ENCODE measurements at places on chromosomes 13 and 19.

DNA sequence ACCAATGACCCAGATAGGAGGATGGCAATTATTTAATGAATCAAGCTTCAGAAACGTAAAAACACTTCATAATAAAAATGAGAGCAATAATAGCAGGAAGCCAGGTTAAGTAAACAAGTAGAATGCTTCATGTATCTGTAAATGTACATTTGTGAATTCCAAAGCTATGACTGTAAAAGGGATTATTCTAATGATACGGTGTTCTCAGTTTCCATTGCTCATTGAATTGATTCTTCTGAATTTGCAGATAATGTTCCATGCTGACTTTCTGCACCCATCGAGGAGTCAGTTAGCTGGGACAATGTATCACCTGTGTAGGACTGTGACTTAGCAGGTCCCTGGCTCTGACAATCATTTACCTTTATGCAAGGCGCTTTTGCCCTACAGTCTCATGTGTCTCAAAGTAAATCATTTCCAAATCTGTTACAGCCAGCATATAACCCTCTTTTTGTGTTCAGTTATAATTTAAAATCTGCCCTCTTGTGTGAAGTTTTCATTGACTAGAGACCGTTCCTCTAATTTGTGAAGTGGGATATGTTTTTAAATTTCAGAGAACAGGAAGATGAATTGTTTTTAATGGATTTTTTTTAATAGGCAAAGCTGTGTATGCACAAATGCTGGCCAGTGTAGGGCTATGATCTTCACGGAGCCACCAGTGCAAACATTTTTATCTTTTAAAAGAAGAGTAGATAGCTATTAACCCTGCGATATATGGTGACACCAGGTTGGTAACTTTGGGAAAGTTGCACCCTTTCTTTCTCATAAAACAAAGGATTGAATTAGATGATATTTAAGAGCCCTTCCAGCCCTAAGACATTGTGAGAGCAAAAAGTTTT, 267.1 kb downstream of the KLF5 start:
- DNase-seq, result no peak

GRCh38 chr13:39985071-39985470, 329.6 kb downstream of the COG6 start:
- DNase-seq, result no peak

DNA sequence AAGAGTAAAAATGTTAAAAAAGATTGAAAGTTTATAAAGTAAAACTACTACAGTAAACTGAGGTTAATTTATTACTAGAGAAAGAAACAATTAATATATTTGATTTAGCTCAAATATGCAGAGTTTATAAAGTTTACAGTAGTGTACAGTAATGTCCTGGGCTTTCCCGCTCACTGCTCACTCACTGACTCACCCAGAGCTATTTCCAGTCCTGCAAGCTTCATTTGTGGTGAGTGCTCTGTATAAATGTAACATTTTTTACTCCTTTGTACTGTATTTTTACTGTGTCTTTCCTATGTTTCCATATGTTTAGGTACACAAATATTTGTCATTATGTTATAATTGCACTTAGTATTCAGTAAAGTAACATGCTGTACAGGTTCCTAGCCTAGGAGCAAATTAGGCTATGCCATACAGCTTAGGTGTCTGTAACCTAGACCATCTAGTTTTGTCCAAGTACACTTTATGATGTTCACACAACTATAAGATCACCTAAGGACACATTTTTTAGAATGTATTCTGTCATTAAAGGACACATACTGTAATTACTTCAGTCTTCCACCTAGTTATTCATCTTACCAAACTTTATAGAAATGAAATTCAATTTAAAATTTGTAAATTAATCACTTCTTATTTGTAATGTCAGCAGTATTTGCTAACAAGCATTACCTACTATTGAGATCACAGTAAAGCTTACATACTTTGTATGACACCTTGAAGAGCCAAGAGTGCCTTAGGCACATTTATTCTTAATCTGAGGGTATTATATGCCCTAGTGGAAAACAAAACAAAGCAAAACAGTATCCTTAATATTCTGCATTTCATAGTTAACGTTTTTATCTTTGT, 683.4 kb downstream of the PCDH9 start:
- no peak for DNase-seq

DNA sequence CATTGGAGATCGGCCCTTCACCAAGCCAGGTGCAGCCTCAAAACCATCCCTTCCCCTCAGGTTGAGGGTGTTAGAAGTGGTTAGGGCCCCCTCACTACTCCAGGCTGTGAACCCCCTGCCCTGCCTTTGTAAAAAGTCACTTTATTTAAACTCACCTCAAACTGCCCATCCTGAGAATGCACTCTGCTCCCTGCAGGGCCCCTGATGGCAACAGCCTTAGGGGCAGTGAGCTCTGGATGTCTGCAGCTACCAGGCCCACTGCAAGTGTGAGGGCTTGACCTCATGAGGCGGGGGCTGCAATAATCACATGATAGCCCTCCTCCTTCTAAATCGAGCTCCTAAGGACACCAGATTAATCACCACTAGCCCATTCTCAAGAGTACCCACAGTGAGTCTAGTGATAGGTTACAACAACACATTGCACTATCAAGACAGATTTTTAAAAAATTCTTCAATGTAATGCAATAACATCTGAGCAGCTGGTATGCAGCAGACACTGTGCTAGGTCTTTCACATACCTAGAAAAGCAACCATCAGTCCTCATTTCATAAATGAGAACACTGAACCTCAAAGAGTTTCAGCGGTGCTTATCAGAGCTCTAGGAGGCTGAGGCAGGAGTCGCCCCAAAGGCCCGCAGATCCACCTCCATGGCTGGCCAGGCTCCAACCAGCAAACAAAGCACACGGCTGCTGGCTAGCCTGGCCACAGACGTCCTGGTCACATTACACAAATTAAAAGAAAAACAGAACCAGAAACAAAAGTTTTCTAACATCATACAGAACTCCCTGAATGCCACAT, 26.0 kb downstream of the SLC7A1 start:
- DNase-seq, result no peak

GRCh38 chr19:47056411-47056810, 8.0 kb upstream of the TMEM160 start:
- DNase-seq, result no peak

DNA sequence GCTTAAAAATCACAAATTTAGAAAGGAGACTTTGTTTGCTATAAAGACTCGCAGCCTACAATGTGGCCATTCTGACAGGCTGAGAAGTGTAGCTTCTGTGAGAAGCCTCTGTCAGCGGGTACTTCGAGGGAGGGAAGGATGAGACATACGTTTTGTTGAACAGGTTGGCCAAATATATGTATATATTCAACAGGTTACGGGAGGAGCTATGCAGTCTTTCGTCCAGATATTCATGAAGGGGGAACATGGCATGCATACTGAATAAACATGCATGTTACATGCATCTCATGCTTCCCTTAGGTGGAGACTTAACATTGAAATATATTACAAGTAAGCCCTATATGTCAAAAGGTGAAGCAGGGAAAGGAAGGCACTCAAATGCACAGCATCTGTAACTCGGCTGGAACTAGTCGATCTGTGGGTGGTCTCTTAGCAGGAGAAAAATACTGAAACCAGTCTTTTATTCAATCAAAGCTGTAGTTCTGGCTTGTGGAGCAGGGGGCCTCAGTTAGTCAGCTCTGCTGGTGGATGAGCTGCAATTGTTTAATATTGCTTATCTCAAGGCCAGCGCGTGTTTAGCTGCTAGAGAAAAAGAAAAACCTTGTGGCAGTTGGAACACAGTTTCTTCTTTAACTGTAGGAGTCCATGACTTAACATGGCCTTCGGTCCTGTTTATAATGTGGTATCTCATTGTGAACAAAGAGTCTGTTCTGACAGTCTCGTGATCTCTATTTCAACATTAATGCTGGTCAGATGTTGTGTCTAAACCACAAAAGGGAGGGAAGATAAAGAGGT, 94.3 kb downstream of the FAM216B start:
- no peak for DNase-seq

DNA sequence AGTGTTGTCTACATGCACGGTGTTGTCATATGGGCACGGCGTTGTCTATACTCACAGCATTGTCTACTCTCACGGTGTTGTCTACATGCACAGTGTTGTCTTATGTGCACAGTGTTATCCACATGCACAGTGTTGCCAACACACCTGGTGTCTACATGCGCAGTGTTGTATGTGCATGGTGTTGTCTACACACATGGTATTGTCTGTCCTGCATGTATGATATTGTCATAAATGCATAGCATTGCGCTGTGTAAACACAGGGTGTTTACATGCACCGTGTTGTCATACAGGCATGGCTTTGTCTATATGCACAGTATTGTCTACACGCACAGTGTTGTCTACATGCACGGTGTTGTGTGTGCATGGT, 6.8 kb downstream of the ADPRHL1 start:
- DNase-seq, result no peak

- no peak for DNase-seq
Measured at GRCh38 chr13:112627161-112627560, 39.2 kb upstream of the TUBGCP3 start.

- DNase-seq, result no peak
Measured at GRCh38 chr19:14088634-14089411, 1.7 kb downstream of the SAMD1 start.

DNA sequence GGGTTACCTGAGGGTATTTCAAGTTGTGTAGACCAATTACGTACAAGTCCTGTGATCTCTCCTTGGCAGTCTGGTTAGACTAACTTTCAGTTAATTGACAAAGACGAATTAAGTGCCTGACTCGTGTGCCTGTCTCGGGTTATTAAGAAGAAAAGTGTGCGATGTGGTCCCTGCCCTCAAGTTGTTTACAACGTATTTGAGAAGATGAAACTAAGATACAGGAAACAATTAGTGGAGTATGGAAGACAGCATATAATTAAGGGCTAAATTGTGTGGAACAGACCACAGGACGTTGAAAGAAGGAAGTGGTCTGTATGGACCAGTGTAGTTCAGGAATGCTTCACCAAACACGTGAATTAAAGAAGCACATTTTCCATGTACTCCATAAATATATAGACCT, 49.2 kb downstream of the KLF5 start:
- DNase-seq, result no peak

DNA sequence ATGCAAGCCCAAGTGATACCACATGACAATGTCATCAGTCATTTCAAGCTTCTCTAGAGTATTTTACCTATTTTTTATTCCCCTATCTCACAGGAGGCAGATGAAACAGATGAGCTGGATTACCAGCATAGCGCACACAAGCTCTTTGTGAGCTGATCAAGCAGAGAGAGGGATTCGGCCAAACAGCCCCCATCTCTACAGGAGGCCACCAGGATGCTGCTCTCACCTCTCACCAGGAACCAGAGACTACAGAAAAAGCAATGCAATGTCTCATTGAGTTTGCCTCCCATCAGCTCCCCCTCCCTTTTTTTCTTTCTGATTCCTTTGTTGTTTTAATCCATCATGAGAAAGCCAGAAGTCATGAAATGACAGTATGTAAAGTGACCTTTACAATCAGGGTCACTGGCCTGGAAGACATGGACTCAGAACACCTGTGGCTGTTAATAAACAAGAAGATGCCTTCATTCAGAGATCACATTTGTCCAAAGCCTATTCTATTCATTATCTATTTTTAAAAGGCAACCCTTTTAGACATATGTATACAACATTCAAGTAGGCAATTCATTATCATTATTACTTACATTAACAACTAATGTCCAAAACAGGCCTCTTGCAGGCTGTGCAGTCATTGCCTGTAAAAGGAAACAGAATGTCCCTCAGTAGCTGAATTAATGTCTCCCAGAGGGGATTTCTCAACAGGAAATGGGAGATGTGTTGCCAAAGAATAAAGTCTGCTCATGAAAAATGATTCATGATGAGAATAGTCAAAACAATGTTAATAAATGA, 656.6 kb downstream of the TBC1D4 start:
- no peak for DNase-seq

- no peak for DNase-seq
Measured at GRCh38 chr13:80336776-80337287, 4.1 kb downstream of the SPRY2 start.

- no peak for DNase-seq
Measured at GRCh38 chr13:58630794-58631193, 999.2 kb downstream of the PCDH17 start.

- DNase-seq, result no peak
Measured at GRCh38 chr19:413756-414420, 4.9 kb upstream of the C2CD4C start.

DNA sequence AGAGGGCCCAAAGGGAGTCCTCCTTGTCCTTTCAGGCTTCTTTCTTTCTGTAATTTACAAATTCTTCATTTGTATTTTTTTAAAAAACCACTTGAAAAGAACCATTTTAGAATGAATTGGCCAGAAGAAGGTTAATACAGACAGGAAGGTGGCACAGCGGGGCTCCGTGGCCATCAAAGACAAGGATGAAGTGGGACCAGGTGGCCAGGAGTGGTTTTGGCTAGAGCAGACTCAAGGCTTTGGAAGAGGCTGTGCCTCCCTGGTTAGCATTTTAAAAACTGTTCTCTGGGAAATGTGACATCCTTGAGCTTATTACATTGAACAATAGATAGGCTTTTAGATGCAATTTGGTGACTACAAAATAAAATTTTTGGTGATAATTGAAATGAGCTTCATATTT, 48.4 kb downstream of the ATP8A2 start:
- no peak for DNase-seq
